ENCODE measurements at places on chromosomes 1 and 21. TPM values are rescaled to one million over a fixed set of nuclear protein-coding genes. Genes with fewer than 3 reads are reported as not detected.

- H3K4me3 ChIP-seq = no peak overlapping the region
- H3K4me1 ChIP-seq = no peaks in the 10 kb centered on the region
- no peaks in the 10 kb centered on the region for H3K27me3 ChIP-seq
- no peak overlapping the region for H3K27ac ChIP-seq
- DNase-seq = no peak
Observed at GRCh38 chr1:39819091-39819812, 30.6 kb upstream of the BMP8B start.

GRCh38 chr1:154822233-154822632 lies 47.8 kb downstream of the KCNN3 start:
- H3K4me3 ChIP-seq = no peak overlapping the region
- no peak for DNase-seq
- H3K36me3 ChIP-seq = peaks cover 30% of the 10 kb centered on the region
- H3K4me1 ChIP-seq = peaks cover 6% of the 10 kb centered on the region
- no peak overlapping the region for H3K27ac ChIP-seq

The HSPB7 gene
- 3,380 TPM for total RNA-seq

DNA sequence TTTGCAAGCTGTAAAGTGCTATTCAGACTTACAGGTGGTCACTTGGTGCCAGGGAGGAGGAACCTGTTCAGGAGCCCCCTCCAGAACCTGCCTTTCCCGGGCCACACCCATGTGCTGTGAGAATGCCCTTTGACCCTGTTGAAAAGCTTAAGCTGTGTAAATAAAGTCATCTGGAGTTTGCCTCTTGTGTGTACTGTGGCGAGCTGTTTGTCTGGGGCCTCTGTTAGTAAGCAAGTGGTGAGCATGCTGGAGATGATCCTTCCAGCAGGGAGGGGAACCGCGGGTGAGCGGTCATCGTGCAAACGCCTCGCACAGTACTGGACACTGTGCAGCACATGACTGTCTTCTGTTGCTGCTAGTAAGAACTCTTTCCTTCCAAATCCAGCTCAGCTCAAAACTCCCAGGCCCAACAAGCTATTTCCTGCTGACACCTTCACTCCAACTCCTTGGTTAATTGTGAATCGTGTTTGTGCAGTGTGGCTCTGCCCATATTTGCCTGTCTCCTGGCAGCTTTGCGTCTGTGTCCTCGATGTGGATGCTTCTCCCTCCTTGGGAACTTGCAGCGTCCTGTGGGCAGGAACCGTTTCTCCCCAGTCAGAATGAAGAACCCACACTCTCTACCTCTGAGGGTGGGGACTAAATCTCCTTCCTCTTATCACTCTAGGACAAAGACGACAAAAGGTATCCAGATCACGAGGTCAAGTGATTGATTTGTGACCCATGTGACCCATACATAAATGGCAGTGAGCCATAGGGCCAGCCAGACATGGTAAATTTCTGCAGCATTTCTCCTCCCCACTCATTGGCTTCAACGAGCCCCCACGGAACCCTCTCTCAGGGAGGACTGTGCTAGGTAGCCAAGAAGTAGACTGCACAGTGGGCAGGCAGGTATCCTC lies 13.9 kb upstream of the BTG2 start:
- peak overlapping the region; percentile 91 for H3K27ac ChIP-seq
- H3K4me3 ChIP-seq = no peak overlapping the region
- peaks cover 45% of the 10 kb centered on the region for H3K4me1 ChIP-seq
- H3K27me3 ChIP-seq = no peaks in the 10 kb centered on the region

DNA sequence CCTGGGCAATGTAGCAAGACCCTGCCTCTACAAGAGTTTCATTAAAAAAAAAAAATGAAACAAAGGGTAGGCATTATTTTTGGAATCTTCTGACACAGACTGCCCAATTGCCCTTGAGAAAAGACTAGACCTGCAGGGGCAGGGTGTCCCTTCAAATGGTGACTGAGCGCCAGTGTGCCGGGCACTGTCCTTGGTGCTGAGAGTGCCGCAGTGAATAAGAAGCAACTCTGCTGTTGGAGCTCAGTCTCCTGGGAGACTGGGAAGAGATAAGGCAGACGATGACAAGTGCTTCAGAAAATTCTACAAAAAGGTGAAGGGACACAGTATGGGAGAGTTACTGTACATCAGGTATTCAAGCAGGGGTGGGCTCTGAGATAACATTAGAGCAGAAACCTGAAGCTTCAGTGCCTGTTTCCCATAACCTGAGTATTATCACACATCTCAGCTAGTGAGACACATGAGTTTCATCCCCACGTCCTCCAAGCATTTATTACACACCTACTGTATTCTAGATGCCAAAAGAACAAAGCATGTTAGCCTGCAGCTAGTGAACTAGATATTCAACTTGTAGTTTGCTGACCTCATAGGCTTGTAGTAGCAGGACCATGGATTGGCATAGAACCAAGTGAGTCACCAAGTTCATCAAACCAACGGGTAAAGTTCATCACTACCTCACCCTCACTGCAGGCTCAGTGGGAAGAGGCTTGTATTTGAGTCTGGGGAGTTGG lies 18.4 kb upstream of the RPL11 start:
- no peak overlapping the region for H3K4me3 ChIP-seq
- H3K27ac ChIP-seq = no peak overlapping the region
- H3K4me1 ChIP-seq = no peaks in the 10 kb centered on the region
- DNase-seq = peak; percentile 31

DNA sequence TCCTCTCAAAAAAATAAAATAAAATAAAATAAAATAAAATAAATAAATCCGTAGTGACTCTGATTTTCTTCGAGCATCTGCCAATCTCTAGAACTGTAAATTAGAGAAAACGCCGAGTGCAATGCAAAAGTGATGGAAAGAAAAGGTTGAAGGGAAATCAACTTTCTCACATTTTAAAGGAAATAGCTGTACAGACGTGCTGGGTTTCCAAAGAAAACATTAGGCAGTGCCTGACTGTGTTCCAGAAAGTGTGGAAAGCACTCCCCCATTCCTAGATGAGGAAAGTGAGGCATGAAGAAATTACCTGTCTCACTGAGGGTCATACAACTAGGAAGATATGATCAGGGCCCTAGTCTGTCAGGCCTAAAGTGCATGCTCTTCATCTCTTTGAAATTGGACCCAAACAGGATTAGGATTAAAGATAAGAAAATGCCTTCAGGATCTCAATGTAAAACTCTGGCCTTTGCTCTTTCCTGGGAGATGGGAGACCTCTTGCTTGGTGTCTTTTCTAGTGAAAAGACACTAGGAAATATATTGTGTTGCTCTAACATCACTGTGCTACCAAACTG lies 1.8 kb upstream of the PTPN14 start:
- no peak overlapping the region for H3K27ac ChIP-seq
- no peak for DNase-seq
- H3K4me3 ChIP-seq = no peak overlapping the region
- peaks cover 21% of the 10 kb centered on the region for H3K4me1 ChIP-seq

DNA sequence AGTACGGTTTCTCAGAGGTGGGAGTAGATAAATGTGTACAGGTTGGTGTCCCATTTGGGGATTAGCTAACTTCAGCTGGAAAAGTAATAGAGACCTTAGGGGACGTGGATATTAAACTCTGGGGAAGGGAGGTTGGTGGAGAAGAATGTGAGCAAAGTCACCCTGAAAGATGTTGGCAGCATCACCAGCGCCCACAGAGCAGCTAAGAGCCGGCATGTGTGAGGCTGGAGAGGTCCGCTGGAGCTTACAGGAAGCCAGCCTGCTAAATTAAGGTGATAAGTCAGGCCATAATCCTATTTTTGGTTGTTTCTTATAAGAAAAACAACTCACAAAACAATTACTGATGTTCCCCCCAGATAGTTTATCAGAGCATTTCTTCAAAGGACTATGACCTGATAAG lies 12.2 kb downstream of the PTGFRN start:
- H3K27me3 ChIP-seq = peaks cover 2% of the 10 kb centered on the region
- no peaks in the 10 kb centered on the region for H3K36me3 ChIP-seq
- H3K4me3 ChIP-seq = no peak overlapping the region
- H3K27ac ChIP-seq = no peak overlapping the region
- no peak for DNase-seq

The RNF11 gene
- 102 TPM for total RNA-seq

DNA sequence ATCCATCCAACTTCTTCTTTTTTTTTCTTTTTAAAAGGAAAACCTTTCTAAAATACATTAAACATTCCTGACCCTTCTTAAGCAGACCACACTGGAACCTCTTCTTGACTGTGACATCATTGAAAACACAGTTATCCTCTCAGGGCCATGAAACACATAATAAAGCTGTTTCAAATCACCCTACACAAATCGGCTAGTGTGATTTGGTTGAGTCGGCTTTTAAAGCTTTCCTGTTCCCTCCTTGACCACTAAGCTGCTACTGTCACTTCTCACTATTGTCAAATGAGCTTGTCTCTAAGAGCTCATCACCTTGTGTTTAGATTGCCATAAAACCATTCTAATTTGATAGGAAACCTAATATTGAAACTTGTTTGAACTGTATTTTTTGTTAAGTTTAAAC lies 5.9 kb downstream of the USP24 start:
- no peak overlapping the region for H3K4me3 ChIP-seq
- H3K27ac ChIP-seq = peak overlapping the region; percentile 99
- peaks cover 82% of the 10 kb centered on the region for H3K4me1 ChIP-seq

DNA sequence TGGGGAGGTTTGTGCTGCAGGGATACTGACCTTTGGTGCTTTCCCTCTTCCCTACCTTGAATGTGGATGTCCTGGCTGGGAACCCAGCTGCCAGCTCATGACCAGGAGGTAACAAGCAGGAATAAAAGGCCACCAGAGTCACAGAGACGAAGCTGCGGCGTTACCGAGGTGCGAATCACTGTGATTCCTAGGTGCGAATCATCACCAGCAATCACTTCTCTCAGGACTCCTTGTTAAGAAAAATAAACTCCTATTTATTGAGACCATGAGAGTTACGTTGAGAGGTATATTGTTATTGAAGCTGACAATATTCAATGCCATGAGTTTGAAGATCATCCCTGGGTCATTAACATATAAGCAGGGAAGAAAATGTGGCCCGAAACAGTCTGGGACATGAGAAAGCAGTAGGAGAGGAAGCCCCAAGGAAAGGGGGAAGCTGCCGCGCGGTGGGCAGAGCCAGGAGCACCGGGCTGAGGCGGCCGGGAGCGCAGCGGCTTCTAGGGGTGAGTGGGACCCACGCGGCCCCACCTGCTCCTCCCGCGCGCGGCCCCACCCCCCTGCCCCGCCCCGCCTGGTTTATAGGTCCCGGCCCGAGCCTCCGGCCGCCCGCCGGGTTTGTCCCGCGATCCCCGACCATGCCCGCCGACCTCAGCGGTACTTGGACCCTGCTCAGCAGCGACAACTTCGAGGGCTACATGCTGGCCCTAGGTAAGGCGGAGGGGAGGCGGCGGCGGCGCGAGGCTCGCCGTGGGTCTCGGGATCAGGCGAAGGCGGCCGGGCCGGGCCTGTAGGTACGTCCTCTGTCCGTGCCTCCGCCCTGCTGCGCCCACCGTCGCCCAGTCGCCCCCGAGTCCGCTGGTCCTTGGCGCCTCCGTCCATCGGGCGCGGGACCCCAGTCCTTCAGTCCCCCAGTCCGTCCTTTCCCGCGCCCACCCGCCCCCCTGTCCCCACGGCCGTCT lies at the start of gene RBP7:
TSS of gene RBP7 (plus strand) at position 605 of the 959 bp plus-strand sequence. CDS start at position 636, 31 bp downstream.
- peaks cover 6% of the 10 kb centered on the region for H3K4me1 ChIP-seq
- DNase-seq = peak; percentile 19
- H3K36me3 ChIP-seq = no peaks in the 10 kb centered on the region
